ENCODE measurements at places on chromosomes 11 and 22.

GRCh38 chr11:19674836-19675235 is 37.8 kb upstream of the NAV2 start:
- DNase-seq = no peak

DNA sequence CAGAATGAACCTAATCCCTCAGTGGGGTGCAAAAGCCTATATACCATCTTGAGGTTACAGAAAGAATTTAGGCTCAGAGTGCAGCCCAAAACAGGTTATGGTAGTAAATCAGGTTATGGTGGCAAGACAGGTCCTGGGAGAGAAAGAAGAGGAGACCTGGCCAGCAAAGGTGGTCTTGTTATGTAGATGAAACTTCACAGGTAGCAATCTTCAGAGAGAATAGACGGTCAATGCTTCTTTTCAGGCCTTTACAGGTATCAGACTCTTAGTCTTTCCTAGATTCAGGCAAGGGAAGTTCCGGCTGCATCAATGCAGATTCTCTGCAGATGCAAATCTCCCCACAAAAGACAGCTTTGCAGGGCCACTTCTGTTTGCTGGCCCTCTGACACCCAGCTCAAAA is 45.8 kb upstream of the SORL1 start:
- no peak for DNase-seq

DNA sequence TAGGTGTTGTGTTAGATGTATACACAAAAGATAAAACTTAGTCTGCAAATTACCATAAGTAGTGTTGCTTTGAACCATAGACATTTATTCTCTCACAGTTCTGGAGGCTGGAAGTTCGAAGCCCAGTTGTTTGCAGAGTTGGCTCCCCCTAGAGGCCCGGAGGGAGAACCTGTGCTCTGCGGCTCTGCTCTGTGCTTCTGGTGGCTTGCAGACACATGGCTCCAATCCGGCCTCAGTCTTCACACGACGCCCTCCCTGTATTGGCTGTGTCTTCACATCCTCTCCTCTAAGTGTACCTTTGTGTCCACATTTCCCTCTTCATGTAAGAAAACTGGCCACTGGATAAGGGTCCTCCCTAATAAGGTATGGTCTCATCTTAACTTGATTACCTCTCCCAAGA is 128.4 kb downstream of the OPCML start:
- DNase-seq = no peak

GRCh38 chr11:34531663-34532062 is 18.1 kb upstream of the ELF5 start:
- DNase-seq = no peak

GRCh38 chr22:47032956-47033647 is 270.7 kb downstream of the TBC1D22A start:
- no peak for DNase-seq

- DNase-seq = no peak
These were observed 563.1 kb upstream of the LUZP2 start for GRCh38 chr11:23933721-23934120.

- no peak for DNase-seq
These were observed 11.6 kb upstream of the RTN4R start for GRCh38 chr22:20279662-20280134.

DNA sequence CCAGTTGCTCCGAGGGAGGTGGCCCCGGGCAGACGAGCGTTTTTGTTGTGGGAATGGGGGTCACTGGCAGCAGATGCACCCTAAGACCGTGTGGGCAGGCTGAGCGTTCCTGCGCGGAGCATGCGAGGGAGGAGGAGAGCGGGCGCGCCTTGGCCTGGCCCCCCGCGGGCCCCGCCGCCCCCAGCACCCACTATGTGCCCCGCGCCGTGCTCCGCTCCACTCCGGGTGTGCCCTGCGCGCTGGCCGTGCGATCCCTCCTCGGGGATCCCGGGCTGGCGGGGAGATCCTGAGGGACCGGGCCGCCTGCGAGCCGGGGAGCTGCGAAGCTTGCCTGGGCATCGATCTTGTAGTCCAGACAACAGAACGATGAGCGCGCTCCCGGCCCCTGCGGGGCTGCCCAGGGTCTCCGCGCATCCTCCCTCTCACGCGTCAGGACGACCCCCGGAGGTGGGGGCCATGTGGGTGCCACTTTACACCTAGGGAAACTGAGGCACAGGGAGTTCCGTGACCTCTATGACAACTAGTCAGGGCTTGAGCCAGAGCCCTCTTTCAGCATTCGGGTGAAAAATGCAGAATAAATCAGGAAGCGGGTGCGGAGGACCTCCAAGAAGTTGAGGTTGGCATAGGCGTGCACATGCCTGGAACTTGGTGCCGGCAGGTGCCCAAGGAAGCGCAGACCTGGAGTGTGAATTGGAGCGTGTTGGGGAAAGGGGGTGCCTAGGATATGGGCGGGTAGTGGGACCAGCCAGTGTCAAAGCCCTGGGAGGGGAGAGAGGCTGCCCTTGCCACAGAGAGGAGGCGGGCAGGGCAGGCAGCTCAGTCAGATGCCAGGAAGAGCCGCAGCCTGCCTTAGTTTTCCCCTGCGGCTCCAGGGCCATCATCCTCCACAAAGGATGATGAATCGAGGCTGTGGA is 1.3 kb upstream of the KMT5B start:
- DNase-seq = peak; percentile 49

DNA sequence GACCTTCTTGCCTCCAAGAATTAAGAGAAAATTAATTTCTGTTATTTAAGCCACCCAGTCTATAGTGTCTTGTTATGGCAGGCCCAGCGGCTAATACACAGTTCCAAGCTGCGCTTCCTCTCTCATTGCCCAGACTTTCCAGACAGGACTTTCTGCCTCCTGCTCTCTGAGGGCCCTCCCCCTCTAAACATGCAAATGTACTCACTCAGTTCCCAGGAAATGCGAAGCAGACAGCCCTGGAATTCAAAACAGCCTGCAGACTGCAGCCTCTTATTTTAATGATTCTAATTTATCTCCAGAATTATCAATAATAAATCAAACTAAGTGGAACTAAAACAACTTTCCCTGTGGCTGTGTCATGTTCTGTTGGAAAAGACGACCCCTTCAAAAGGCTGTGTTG is 115.5 kb upstream of the ISX start:
- no peak for DNase-seq
